AG04449 (cell line): ENCODE measurements at places on chromosomes 7 and 10.

- no peak for DNase-seq
Measured at GRCh38 chr7:7707806-7708205, 10.6 kb downstream of the RPA3 start.

DNA sequence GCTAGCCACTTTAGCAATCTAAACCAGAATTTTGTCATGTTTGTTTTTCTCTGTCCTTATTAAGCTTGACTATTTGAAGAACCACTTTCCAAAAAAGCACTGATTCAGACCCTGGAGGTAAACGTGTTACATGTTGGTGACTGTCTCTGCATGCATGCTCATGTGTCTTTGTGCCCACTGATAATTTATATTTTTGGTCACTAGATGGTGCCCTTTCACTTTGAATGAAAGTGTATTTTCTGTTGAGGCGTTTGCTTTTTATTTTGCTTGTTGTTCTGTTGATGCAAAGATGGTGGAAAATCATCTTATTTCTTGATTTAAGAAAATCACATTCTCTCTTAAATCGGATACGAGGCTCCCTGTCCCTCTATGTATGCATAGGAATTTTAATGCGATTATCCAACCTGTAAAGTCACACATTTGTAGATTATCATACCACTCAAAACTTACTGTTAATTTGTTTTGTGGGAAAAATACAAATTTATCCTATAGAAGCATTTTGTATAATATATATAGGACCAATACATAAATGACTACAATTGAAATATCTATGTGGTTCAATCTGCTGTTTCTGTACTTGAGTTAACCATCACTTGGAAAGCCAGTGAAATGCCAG lies 269.3 kb downstream of the BICC1 start:
- DNase-seq: no peak

- no peak for DNase-seq
Measured at GRCh38 chr7:47534322-47535034, 47.4 kb downstream of the TNS3 start.

GRCh38 chr10:102407425-102408130 lies 11.0 kb downstream of the PSD start:
- DNase-seq: no peak
